ENCODE measurements at places on chromosomes 3 and 15.

- no peak for DNase-seq
Observed at GRCh38 chr3:123521179-123521969, 63.5 kb downstream of the HACD2 start.

DNA sequence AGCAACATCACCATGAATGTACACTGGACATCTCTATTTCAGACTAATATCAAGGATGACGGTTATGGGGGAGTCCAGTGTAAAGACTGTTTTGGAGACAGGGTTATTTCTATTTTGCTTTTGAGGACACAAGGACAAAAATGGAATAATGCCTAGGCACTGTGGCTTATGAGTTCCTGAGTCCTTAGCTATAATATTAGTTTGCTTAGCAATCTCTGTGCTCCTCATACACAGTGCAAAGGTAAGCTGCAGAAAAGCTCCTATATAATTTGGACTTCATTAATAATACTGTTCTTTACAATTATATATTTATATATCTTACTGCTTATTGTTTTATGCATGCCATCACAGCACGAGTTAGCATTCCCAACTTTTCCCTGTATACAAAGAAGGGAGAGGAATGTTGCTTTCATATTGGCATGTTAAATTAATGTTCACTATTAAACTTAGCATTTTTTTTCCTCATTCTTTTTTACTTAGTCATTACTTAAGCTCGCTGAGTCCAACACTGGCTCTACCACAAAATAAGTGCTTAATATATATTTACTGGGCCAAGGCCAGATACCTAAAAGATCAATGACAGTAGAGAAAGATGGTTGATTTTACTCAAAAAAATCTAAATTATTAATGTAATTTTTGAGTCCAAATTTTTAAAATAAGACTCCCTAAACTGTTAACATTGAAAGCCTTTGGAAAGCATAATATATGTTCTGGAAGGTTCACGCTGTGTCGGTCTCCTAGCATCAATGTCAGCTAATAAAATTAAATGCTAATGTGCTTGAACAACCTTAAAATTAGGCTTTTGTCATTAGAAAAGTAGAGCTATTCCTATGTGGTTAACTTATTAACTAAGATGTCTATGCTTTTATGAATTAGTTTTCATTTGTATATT lies 13.8 kb downstream of the THBS1 start:
- no peak for DNase-seq

DNA sequence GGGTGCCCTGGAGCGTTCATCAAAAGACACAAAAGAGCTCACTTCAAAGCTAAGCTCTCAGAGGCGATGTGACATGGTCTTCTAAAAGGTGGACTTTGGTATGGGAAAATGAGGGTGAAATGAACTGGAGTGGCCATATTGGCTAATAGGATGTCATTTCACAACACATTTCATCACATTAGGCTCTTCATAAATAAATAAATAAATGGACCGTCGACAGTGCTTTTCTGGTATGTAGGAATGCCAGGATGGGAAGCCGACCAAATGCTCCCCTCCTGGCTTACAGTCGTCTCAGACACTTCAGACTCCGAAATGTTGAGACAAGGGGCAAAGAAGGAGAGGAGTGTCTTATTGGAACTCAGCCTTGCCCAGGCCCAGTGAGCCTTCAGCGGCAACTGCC lies 383.0 kb downstream of the NTRK3 start:
- no peak for DNase-seq

DNA sequence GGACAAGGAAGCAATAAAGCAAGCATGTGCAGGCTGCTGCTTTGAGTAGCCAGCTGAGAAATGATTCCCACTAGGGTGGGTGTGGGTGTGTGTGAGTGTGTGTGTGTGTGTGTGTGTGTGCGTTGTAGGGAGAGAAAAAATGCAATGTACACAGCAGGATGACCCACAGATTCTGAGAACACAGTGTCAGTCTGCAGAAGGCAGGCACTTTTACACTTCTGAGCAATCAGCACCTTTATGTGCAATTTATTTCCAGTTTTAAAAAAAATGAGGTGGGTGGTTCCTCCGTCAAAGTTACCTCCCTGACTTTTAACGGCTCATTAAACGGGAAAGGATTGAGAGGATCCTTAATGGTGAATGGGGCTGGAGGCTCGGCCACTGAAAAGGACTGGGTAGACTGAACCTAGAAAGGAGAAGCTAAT lies 38.5 kb upstream of the LIPC start:
- DNase-seq, result no peak

DNA sequence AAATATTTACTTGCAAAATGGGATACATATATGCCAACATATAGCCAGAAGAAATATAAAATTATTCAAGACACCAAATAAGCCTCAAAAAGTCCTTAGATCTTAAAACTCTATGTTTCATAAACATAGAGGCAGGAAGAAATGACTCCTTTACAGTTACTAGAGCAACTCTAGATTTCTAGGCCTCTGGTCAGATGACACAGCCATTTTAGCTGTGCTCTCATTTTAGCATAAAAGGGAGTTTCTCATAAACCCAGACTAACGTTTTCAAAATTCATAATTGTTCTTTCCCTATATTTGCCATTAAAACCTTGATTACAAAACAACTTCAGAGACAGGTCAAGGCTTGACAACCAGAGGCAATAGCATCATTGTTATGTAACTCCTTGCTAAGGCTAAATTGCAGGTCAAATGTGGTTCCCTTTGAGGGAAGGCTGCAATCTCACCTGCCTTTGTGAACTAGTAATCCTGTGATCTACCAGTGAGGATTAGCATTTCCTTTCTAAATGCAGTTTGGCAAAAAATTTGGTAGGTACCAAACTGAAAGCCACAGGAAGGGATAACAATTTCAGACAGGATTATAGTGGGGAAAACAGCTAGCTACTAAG lies 8.2 kb downstream of the THOC7 start:
- no peak for DNase-seq
